ENCODE measurements at places on chromosomes 3 and 15.
A peak's percentile ranks its signal among the peaks of the same experiment; 100 is the strongest.

DNA sequence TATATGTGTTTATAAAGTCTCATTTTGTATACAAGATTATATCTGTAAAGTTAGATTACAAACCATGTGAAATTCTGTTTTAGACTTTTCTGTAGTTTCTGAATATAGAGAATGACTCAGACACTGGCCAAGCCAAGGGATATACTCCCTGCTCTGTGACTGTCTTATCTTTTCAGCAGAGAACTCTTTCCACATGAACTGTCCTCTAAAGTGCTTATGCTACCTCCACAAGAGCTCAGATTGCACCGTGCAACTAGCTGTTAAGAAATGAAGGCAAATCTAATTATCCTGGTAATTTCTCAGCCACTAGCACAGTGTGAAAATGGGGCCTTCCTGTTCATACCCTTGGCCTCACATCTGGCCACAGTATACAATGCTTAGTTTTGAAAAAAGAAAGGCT is 44.3 kb upstream of the CPNE4 start:
- DNase-seq = no peak

GRCh38 chr3:112770032-112770626 is 76.5 kb downstream of the CD200R1L start:
- DNase-seq = peak; percentile 54

DNA sequence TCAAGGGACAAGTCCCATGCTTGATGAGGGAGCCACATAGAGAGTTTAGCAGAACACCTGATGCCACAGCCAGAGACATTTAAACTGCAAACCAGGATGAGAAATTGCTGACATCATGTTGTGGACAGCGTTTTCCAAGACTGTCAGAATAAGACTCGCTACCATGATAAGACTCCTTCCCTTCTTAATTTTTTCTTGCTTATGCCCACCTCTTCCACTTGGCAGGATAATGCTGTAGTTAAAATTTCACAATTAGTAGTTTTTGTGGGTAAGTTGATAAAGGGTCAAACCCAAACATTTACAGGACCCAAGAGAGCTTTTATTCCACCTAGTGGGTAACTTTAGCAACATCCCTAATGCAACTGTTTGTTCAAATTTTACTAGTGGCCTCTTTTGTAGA is 3.0 kb upstream of the PIAS1 start:
- peak; percentile 33 for DNase-seq

DNA sequence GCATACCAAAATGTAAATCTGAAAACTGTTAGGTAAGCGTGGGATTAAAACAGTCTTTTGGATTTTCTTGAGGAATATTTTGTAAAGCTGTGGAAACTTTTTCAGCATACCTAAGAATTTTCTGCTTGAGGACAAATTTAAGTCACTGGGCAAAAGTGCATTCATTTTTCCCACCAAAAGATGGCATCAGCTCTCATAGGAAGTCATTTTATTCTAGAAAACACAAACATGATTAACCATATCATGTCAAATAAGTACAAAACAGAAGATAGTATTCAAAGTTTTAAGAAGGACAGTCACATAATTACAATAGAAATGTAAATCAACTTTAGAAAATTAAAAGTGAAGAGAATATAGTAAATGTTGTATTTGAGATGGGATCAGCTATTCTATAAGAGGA is 63.5 kb downstream of the SLC49A4 start:
- DNase-seq = peak; percentile 17

- DNase-seq = no peak
These were observed 74.4 kb downstream of the DHX30 start for GRCh38 chr3:47877290-47877689.

GRCh38 chr15:42914728-42915497 is 5.7 kb downstream of the TTBK2 start:
- DNase-seq = peak; percentile 76

GRCh38 chr3:110865934-110866333 is 205.7 kb upstream of the NECTIN3 start:
- DNase-seq = no peak

DNA sequence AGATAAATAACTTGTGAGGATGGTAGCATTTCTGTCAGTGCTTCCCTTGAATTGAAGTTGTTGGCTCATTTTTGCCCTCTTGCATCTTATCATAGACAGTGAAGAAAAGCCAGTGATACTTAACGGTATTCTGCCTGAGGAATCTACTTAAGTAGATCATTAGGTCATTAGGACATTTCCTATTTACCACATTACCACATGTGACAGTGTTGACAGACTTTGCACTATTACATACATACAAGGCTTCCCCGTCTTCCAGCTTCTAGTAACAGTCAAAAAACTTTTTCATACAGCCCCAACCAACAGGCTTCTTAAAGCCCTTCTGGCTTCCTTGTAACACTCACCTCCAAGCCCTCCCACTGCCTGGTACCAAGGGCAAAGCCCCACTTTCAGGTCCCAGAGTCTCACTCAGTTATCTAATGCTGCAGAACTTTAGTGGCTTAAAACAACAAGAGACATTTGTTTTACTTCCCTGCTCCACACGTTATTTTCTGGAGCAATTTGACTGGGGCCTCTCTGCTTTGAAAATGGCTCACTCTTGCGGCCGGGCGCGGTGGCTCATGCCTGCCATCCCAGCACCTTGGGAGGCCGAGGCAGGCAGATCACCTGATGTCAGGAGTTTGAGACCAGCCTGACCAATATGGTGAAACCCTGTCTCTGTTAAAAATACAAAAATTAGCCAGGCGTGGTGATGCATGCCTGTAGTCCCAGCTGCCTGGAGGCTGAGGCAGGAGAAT is 40.0 kb downstream of the ASB7 start:
- DNase-seq = no peak

DNA sequence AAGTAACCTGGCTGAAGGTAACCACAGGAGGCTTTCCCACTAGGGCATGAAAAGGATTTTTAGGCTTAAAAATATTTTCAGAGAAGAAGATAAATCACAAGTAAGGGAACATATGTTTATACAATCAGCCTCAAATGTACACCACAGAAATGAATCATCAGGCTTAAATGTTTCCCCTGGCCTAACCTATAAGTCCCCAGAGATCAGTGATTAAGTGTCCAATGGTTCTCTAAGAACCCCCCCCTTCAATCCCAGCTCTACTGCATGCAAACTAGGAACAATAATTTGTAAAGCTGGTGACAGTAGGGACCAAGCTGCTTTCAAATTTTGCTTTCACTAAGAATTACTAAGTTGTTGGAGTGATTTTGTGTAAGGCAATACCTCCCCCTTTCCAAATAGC is 431.6 kb upstream of the LMCD1 start:
- DNase-seq = no peak

- no peak for DNase-seq
These were observed 66.2 kb downstream of the TAFA4 start for GRCh38 chr3:68866157-68866556.

DNA sequence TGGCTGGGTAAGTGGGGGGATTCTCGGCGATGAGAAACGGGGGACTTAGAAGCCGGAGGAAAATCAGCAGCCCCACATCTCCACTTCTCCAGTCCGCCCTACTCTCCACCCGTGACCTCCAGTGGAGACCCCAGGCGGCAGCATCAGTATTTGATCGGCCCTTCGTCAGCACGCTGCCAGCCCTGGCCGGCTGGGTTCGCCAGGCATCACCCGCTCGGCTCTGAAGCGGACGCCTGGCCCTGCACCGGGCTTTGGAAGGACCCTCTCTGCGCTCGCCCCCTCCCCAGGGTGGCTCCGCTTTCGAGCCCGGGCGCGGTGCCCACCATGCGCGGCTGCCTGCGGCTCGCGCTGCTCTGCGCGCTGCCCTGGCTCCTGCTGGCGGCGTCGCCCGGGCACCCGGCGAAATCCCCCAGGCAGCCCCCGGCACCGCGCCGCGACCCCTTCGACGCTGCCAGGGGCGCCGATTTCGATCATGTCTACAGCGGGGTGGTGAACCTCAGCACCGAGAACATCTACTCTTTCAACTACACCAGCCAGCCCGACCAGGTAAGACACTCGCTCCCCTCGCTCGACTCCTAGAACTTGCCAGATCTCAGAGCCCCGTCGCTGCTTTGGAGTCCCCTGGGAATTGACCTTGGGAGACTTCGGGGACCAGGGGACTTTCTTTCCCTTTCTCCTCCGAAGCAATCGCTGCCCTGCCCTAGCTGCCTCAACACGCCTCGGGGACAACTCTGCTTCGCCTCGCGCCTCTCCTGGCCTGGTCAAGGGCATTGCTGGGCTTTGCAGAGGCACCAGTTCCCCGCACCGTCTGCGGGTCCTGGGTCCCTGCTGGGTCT is 561 bp downstream of the SIDT1 start:
- DNase-seq = no peak

- no peak for DNase-seq
These were observed 244.1 kb downstream of the LPP start for GRCh38 chr3:188397766-188398705.

- no peak for DNase-seq
These were observed 47.8 kb downstream of the GPD1L start for GRCh38 chr3:32154205-32154579.

GRCh38 chr15:94655249-94655880 is 424.0 kb downstream of the MCTP2 start:
- no peak for DNase-seq

GRCh38 chr3:42067326-42067725 is 23.8 kb upstream of the TRAK1 start:
- peak; percentile 86 for DNase-seq

DNA sequence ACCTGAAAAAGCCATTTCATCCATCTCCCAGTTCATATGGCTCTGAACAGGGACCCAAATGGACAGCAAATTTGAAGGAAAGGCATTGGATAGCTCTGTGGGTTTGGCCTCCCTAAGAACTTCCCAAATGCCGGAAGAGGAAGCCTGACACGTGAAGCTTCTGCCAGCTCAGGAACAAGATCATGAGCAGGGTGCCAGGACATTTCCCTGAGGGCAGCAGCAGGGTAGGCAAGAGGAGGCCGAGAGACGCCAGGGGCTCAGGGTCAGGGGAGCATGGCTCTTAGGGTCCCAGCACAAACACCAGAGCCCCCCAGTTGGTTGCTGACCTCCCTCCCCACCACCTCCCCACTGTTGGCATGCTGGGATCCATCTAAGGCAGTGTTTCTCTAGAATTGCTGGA is 187.5 kb downstream of the MEGF11 start:
- no peak for DNase-seq

DNA sequence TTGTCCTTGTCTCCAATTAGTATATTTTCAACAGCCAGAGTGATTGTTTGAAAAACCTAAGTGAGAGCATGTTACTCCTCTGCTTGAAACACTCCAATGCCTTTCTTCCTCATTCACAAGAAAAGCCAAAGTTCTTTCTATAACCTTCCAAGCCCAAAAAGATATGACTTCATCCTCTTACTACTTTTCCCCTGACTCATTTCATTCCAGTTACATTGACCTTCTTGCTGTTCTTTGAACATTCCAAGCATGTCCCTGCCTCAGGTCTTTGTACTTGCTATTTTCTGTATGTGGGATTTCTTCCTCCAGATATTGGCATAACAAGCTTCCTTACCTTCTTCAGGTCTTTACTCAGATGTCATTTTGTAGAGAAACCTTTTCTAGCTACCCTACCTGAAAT is 28.3 kb downstream of the EHHADH start:
- DNase-seq = no peak

- peak; percentile 62 for DNase-seq
These were observed 580.4 kb upstream of the TBL1XR1 start for GRCh38 chr3:177777699-177778098.

GRCh38 chr3:156293566-156293965 is 173.2 kb downstream of the KCNAB1 start:
- DNase-seq = no peak
